Ammon's horn (tissue), 1 donor: ENCODE measurements at places on chromosomes 5 and 9.

DNA sequence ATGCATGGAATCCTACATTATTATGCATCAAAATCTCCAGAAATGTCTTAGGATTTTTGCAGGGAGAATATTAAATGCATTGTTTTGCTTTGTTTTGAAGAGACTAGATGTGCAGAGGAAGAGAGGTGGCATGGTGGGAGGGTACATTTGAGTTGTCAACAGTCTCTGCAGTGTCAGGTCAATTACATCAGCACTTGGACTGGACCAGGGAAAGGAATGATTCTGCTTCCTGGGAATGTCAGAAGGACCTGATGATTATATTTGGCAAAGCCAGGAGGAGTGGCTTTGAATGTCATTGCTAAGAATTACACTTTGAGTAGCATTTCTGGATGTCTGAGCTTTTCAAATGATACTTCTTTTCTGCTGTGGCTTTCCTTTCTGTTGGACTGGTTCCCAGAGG is 17.5 kb upstream of the TMEFF1 start:
- DNase-seq = no peak

- DNase-seq = no peak
Observed at GRCh38 chr9:36006549-36007315, 30.0 kb upstream of the RECK start.

- no peak for DNase-seq
Observed at GRCh38 chr9:10208691-10209069, 404.1 kb downstream of the PTPRD start.

DNA sequence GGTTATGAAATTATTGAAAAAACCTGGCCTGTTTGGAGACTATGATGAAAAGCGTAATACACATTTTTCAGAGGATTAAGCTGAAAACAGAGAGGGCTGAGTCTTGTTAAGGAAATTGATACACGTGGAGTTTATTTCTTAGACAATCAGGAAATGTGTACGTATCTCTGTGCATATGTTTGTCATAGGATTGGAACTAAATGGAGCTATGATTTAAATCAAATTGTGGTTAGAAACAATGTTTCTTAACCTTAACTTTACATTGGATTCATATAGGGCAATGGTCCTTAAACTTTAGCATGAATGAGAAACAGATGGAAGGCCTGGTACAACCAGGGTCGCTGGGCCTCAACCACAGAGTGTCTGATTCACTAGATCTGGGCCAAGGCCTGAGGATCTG is 451.6 kb downstream of the CDH18 start:
- no peak for DNase-seq

- no peak for DNase-seq
Observed at GRCh38 chr9:7185612-7186011, 427.8 kb downstream of the KDM4C start.

DNA sequence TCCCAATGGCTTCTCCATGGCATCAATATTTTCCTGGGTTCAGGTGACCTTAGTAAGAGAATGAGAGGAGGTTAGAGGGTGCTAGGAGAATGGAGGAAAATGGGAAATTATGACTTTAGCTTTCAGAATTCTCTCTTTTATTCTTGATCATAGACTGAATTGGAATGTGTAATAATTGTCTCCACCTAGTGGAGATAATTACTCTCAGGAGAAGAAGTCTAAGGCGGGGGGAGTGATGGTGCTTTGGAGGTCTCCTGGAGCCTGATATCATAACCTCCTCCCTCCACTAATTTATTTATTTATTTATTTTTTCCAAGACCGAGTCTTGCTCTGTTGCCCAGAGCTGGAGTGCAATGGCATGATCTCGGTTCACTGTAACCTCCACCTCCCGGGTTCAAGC is 221.3 kb downstream of the GRIA1 start:
- DNase-seq = no peak

- DNase-seq = no peak
Observed at GRCh38 chr9:133125941-133126696, 5.1 kb upstream of the RALGDS start.

DNA sequence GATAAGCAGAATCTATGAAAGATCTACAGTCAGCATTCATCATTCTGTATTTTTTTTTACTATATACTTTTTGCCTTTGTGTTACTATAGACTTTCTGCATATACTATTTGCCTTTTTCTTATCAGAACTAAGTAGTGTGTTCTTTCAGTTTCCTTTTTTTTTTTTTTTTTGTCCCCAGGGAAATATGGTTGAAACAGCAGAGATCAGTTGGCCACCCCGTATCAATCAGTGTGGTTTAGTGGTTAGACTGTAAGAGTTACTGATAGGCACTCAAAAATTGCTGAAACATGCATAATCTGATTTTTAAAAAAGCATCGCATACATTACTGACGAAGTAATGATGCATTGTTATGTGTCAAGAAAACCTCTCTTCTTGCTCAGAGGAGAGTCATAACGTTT is 990.8 kb upstream of the EDIL3 start:
- no peak for DNase-seq

- no peak for DNase-seq
Observed at GRCh38 chr9:83280268-83280667, 217.3 kb upstream of the RASEF start.

GRCh38 chr5:74460694-74461093 is 179.8 kb downstream of the ENC1 start:
- no peak for DNase-seq

DNA sequence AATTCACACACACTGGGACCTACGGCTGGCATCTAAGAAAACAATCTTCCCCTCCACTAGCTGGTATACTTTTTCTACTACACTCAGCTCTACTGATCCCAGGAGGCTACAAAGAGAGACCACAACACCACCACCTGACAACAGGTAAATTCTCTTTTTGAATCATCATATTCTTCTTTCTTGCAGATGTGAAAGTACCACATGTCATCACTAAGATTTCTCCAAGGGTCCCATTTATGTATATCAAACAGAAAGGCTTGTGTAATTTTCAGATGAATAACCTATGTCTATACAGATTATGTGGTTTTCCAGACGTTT is 25.1 kb downstream of the PUM3 start:
- no peak for DNase-seq

DNA sequence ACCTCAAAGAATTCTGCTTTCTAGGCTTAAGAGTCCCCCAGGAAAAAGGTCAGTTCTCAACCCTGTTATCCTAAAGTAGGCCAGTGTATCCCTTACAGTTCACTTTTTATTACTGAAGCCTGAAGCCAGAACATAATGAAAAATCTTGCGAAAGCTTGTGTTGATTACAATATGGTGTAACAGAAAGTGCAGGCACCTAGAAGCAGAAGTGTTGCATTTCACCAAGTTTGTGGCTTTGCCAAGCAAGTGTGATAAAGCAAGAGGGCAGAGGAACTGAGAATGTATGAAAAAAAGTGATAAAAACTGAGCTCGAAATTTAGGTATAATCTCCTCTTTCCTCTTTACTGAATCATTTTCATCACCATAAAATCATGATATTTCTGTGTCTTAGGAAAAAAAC is 26.2 kb downstream of the AGTPBP1 start:
- DNase-seq = peak; percentile 24

DNA sequence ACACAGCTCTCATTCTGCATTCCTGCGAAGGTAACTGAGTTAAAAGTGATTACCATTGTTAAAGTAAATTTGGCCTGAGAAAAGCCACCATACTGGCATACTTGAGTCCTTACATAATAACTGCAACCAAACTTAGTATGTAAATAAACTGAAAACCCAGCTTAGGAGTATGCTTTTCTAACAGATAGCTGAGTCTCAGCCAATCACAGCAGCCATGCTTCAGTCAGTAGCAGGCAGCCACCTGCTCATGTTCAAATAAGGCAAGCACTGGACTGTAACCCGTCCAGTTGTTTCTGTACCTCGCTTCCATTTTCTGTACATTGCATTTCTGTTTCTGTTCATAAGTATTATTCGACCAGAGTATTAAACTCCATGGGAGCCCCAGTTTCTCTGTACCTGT is 58.6 kb downstream of the GCNT4 start:
- no peak for DNase-seq

DNA sequence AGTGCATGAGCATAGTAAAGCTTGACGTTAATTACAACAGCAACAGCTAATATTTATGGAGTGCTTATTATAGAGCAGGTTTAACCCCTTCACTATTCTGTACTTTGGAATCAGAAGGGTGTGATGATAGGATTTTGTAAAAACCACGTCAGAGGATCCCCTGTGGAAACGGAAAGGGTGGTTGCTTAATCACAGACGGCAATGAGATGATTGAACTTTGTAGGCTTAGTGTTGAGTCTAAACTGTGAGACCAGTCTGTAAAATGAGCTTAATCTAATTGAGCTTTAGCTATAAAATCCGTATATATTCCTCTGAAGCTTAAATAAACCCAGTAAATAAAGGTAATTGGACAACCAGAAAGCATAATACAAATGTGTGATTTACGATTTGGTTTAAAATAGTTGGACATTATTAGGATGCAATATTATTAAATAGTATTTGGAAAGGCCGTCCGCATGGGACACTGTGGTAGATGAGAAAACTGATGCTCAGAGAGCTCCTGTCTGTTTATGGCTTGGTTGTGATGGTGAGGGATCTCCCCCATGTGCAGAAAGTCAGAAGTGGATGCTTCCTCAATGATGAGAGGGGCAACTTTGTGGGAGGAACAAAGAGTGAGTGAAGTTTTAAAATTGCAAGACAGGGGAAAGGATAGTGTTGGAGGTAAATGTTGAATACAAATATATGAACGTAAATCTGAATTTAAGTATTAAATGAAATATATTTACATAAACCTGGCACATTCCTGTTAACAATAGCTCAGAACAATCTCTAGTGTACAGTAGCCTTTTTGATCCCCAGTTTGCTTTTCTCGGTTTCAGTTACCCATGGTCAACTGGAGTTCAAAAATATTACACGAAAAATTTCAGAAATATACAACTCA is 23.4 kb upstream of the SCGB3A2 start:
- no peak for DNase-seq

- DNase-seq = no peak
Observed at GRCh38 chr5:103385722-103386121, 127.2 kb downstream of the MACIR start.

DNA sequence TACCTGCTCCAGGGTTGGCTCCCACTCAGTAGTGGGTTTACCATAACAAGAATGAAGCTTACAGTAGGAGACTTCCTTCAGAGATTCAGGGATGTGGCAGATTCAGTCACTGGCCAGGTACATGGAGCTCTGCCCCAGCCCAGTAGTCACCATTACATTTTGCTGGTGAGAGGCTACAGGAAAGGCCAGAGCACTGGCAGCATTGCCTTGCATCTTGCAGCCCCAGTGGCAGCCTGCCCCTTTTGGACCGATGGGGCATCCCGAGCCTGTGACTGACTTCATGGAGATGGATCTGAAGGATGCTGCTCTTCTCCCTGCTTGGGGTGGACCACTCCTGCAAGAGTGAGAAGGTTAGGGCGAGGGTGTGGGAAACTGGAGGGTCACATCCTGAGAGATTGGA is 16.8 kb downstream of the TAS2R1 start:
- no peak for DNase-seq

DNA sequence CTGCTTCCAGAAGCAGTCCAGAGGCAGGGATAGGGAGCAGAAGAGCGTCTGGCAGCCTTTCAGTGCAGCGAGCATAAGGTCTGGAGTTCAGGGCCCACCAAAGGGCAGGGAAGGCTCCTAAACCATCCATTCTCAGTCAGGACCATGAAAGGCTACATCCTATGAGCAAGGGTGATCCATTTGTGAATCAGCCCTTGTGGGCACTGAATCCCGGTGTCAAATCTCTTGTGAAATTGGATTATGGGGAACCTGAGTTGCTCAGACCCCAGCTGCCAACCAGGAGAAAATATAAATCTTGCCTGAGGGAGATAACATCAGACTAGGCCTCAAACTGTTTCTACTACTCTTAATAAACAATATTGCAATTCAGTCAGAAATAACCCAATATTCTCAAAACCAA is 204.4 kb downstream of the SYK start:
- DNase-seq = no peak

- no peak for DNase-seq
Observed at GRCh38 chr5:16580382-16580781, 36.4 kb downstream of the RETREG1 start.

DNA sequence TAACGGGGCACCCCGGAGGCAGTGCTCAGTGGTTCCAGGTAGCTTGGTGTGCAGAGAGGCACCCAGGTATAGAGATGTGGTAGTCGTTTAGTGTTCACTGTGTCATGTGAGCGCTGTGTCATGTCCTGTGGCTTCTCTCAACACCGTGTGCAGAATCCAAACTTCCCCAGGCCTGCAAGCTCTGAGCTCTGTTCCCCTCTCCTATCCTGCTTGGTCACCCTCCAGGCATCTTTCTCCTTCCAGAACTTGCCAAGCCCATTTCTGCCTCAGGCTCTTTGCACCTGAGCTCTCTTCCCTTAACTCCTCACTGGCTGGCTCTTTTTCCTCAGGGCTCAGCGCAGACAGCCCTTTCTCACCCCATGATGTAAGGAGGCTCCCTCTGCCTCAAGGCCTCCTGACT is 64.8 kb downstream of the CARTPT start:
- no peak for DNase-seq

GRCh38 chr5:65978251-65978650 is 51.9 kb downstream of the ERBIN start:
- DNase-seq = no peak

DNA sequence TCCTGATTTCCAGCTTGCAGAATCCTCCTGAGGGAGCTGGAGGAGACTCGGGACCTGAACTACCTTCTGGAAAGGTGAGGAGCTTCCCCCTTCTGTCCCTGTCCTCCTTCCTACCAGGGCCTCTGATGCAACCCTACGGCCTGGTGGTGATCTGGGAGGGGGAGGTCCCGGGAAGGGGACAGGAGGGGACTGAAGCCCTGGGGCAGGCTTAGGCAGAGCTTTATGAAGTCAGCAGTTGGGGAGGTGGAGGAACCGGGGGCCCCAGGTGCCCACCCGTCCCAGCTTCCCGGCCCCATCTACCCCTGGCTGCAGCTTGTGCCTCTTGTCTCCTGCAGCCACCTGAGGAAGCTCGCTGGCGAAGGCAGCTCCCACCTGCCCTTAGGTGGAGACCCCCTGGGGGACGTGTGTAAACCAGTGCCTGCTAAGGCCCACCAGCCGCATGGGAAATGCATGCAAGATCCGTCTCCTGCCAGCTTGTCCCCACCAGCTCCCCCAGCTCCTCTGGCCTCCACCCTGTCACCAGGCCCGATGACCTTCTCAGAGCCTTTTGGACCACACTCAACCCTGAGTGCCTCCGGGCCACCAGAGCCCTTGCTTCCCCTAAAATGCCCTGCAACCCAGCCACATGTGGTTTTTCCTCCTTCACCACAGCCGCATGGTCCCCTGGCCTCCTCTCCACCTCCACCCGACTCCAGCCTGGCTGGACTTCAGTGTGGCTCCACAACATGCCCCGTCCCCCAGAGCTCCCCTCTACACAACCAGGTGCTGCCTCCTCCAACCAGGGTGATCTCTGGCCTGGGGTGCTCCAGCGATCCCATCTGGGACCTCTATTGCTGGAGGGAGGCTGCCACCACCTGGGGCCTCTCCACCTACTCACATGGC is 2.1 kb downstream of the SPATA31E1 start:
- DNase-seq = no peak

GRCh38 chr9:138065287-138065686 is 187.7 kb downstream of the CACNA1B start:
- no peak for DNase-seq
